NCI-H526 (cell line): ENCODE measurements at places on chromosomes 12 and 14.
A peak's percentile ranks its signal among the peaks of the same experiment; 100 is the strongest.

- DNase-seq: peak; percentile 77
Observed at GRCh38 chr14:101628471-101628966, 67.2 kb downstream of the DIO3 start.

DNA sequence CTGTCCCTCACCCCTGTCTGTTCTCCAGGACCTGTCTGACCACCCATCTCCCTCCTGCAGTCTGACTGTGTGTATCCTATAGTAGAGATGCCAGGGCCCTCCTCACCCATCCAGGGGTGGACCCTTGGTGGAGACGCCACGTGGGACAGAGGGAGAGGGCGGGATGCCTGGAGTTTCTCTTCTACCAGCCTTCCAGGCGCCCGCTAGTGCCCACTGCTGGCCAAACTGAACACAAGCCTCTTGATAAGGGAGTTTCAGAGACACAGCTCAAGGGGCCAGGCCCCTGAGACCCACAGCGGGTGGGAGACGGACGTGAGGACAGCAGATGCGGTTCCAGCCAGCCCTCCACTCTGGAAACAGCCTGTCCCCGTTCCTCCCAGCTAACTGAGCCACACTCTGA, 147.3 kb downstream of the RBM19 start:
- DNase-seq: peak; percentile 26

GRCh38 chr14:34693228-34693939, 21.0 kb downstream of the CFL2 start:
- no peak for DNase-seq

DNA sequence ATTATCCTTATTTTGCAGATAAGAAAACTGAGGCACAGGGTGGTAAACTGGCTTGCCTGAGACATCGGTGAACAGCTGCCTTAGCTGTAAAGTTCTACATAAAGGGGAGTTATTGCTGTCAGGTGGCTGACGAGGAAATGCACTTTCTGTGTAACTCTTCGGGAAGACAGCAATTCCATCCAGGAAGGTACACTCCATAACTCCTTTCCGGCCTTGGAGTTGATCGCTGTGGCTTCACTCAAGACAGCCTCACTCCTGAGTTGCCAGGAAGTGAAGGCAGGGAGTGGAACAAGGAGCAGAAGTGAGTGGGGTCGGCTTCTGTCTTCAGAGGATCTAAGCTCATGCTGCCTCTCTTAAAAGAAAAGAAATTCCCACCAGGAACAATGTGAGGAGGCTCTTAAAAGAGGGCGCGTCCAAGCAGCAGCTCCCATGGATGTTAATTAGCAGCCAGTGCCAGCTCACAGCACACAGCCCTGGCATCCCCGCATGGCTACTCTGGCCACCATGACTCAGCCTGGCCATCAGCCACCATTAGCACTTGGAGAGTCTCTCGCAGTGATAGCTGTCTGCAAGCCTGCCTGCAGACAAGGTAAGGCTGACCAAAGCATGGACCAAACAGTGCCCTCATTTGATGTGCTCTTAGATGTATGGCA, 60.3 kb downstream of the NUAK1 start:
- no peak for DNase-seq

DNA sequence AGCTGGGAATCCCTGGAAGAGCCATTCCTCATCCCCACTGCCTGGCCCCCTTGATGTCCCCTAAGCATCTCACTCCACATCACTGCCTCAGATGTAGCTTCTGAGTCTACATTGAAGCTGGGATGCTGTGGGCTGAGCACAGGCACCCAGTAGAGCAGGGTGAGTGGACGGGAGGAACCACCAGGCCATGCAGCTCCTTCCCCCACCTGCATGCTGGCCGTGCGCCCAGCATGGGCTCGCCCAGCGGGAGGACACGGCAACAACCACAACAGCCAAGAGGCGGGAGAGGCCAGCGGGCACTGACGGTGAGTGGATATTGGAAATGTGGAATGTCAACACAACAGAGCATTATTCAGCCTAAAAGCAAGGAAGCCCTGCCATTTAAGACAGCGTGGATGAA, 310.9 kb downstream of the ADGRD1 start:
- no peak for DNase-seq

DNA sequence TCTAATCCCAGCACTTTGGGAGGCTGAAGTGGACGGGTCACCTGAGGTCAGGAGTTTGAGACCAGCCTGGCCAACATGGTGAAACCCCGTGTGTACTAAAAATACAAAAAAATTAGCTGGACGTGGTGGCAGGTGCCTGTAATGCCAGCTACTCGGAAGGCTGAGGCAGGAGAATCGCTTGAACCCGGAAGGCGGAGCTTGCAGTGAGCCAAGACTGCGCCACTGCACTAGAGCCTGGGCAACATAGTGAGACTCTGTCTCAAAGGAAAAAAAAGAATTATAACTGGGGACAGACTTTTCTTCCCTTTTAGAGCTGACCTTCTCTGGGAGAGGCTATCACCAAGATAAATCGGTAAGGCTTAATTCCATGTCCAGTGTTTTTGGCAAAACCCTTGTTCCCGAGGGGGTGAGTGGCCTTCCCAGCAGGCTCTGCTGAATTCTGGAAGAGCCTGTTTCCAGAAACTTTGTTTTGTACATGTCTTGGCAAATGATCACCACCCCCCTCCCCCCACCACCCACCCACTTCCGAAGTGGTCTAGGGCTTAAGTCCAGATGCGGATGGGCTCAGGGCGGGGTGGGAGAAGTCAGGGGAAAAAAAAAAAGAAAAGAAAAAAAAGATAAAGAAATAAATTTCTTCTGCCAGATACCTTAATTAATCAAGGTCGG, 32.3 kb upstream of the DEGS2 start:
- no peak for DNase-seq

DNA sequence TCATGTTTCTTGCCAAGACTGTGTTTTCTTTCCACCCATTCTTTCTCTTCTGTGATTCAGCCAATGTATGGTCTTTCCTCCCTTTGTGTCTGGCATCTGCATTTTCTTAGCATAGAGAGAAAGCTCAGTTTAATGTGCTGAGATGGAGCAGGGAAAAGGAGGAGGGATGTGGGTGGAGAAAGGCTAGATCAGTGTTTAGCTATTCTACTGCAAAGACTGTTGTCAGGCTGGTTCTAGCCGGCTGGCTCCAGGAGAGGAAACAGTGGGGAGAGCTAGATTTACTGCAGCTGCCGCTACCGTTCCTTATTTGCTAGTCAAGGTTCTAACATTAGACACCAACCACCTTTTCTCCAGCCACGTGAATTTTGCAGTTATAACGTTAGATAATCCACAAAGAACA, 5.2 kb upstream of the RIMKLB start:
- peak; percentile 84 for DNase-seq

DNA sequence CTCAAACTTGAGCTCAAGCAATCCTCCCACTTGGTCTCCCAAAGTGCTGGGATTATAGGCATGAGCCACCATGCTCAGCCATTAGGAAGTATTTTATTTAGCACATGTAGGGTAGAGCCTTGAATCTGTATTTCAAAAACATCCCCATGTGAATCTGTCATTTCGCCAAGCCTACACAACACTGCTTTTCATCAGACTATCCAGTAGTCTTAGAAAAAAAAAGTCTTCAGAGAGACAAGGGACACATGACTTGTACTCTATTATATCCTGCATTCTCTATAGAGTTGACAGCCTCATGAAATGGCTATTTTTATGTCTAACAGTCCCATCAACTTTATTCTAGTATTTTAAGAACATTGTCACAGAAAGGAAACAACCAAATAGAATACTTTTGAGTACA, 35.4 kb downstream of the TM7SF3 start:
- no peak for DNase-seq

DNA sequence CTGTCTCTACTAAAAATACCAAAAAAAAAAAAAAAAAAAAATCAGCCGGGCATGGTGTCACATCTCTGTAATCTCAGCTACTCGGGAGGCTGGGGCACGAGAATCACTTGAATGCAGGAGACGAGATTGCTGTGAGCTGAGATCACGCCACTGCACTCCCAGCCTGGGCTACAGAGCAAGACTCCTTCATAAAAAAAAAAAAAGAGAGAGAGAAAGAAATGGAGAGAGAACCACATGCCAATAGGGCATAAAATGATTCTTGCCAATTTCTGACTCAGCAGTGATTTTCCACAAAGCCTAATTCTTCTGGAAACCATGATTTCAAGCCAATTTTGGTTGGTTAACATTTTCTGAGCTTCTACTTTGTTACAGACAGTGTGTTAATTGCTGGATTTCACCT, 250.4 kb upstream of the SEL1L start:
- DNase-seq: no peak

GRCh38 chr12:54390668-54391551, 6.4 kb upstream of the ZNF385A start:
- DNase-seq: peak; percentile 87

DNA sequence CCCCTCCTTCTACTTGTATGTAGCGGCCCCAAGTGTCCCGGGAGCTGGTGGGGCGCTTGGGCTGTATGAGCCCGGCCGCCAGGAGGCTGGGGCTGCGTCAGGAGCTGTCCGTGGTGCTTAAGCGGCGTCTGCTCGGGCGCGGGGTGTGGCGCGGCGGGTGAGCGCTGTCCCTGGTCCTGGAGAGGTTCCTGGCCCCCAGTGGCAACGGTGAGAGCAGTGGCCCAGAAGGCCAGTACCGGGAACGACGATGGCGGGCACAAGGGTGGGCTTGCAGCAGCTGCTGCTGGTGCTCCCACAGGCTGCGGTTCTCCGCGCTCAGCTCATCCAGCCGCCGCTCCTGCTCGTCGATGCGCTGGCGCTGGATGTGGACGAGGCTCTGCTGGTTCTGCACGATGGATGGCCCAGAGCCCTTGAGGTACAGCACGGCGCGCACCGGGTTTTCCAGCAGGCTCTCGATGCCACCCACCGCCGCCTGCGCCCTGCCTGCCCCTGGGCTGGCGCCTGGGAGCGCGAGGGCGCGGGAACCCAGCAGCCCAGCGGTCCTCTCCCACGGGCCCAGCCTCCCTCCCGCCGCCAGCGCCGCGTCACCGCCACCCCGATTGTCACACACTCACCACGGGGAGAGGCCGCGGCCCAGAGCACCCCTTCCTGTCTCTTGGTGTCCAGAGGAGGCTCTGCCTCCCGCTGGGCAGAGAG, 41.9 kb upstream of the FKBP4 start:
- peak; percentile 59 for DNase-seq

GRCh38 chr14:75551021-75551420, 27.4 kb upstream of the FLVCR2 start:
- no peak for DNase-seq

DNA sequence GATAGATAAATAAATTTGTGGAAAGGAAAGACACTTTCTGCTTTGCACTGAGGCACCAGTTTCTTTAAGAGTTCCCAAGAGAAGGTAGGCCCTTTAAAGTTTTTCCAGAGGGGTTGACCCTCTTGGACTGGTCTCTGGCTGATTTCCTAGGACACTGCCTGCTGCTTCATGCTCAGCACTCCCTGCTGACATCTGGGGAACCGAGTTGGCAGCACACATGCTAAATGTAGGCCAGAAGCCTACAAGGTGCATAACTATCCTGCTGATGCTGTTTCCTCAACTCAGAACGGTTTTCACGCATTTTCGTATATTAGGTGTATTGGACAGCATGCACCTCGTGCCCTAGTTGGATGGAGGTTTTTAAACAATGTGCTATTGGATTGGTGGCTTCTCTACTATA, 887.2 kb upstream of the SEL1L start:
- no peak for DNase-seq

GRCh38 chr12:27345376-27345775, 12.7 kb downstream of the BMAL2 start:
- DNase-seq: no peak

- DNase-seq: no peak
Observed at GRCh38 chr14:73324533-73324932, 87.2 kb downstream of the PAPLN start.

GRCh38 chr14:53509276-53510244, 356.4 kb upstream of the DDHD1 start:
- DNase-seq: no peak

GRCh38 chr12:122100568-122100967, 22.0 kb downstream of the MLXIP start:
- DNase-seq: peak; percentile 8

DNA sequence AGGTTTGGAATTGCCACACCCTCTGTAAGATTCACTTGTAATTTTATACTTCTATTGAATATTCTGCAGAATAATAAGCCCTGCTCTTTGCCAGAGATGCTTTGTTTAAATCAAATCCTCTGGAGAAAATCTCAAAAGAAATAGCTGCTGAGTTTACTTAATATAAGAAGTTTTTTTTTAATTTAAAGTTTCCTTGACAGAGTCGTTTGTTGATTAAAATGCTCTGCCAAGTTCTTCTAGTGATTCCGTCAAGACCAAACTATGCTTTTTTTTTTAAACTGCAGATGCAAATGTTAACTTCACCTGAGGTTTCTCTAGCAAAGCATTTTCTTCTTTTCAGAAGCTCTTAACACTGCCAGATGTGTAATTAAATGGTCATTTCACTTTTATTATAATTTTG, 13.4 kb upstream of the NAV3 start:
- no peak for DNase-seq

DNA sequence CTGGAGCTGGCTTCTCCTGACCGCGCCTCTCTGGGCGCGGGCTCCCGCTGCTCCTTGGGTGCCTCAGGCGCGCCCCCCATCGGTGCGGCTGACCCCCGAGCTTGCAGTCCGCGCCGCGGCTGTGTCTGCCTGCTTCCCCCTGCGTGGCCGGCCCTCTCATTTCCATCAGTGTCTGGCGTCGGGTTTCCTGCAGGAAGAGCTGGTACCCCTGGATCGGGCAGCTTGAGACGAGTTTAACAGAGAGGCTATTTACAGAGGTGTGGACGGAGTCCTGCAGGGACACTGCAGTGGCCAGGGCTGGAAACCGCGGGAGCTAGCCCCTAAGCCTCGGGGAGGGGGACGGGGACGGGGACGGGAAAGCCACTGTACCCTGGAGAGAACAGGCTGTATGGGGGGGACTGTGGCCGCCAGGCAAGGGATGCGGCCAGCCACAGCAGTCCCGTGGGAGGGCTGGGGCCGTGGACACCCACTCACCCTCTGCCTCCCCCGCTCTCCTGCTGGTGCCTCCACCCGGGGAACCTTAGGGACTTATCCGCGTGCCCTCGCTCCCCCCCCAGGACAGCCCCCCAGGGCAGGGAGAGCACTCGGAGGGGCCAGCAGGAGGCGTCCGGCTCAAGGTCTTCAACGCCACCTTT, 3.7 kb upstream of the CACNA2D4 start:
- no peak for DNase-seq

GRCh38 chr12:127125607-127126259, 1141.2 kb upstream of the TMEM132C start:
- DNase-seq: no peak

GRCh38 chr12:47189728-47190127, 110.0 kb upstream of the AMIGO2 start:
- peak; percentile 67 for DNase-seq

DNA sequence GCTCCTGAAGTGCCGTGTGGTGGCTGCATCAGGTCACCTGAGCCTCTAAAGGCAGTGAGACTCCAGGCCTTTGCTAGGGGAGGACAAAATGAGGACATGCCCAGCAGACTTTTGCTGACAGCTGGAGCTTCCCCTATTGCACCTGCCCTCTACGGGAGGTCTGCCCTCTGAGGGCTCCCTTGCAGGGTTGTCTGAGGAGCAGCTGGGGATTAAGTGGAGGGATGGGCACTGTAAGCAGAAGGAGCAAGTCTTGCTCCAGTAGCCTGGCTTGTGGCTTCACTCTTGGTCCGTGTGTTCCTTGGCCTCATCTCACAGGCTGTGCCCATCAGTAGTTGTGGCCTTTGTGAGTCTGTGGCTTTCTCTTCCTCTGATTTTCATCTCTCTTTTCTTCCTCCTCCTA, 66.9 kb upstream of the NRXN3 start:
- DNase-seq: no peak
